Stimulated activated CD4-positive, alpha-beta T cell treated with anti-CD3 and anti-CD28 coated beads, TNF-alpha, amount 100 ng/mL, for 1 hour (primary cell): ENCODE measurements at places on chromosomes 11 and 22.

DNA sequence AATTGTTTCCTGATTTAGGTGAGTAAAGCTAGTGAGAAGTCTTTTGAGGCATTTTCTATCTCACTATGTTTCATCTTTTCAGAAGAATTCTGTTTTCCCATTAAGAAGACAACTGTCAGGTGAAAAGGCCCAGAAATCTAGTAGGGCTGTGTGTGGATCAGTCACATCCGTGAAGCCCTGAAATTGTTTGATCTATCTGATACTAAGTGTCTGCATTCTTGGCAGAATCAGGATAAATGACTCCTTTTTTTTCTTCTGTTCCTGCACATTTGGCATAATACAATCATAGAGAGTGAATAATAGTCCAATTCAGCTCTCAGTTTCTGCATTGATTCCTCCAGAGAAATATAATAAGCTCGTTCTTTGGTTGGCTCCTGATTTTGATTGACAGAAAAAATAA lies 208.3 kb downstream of the NAV2 start:
- DNase-seq, result no peak

GRCh38 chr11:122100037-122100755 lies 15.8 kb downstream of the BLID start:
- DNase-seq, result no peak

DNA sequence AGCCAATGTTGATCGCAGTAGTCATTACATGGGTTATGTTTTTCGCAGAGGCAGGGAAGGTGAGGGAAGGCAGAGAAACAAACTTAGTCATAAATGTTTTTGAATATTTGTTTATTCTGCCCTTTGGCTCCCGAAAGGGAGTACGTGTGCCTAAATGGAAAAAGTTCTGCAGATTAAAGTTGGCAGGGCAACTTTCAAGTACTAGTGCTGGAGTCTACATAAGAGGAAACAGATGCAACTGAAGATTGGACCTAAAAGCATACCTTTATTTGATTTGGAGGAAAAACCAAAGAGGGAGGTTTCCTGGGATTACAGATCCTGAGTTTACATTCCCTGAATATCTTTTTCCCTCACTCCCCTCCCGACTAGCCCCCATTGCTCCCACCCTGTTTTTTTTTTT lies 5.7 kb downstream of the HSD17B12 start:
- DNase-seq, result no peak

GRCh38 chr11:111633756-111634362 lies 31.6 kb downstream of the SIK2 start:
- no peak for DNase-seq

DNA sequence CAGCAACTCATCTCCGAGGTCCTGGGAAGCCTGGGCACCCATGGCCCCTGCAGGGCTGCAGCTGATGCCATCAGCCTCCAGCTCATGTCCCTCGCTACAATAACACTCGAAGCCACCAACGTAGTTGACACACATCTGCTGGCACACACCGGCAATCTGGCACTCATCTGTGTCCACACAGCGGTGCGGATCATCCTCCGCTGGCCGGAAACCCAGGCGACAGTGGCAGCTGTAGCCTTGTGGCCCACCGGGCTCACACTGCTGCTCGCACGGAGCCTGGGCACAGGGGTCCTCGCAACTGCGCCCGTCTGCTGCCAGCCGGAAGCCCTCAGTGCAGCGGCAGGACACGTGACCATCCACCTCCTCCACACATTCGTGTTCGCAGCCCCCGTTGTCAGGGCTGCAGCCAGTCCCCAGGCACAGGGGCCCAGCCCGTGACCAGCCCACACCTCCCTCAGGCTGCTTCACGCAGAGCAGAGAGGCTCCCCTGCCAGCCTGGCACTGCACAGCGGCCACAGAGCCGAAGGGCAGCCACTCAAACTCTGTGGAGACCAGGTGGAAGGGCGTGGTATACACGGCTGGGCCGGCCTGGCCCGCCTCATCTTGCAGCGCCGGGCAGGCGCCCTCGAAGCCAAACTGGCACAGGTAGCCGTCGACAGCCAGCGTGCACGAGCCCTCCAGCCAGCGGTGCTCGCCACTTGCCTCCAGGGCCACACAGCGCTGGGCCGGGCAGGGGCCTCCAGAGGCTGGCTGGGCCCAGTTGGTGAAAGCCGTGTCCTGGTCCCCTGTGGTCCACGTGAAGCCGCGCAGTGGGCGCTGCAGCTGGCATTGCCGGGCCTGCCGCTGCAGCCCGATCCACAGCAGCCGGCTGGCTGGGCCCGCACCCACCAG lies 678 bp downstream of the CD248 start:
- no peak for DNase-seq

DNA sequence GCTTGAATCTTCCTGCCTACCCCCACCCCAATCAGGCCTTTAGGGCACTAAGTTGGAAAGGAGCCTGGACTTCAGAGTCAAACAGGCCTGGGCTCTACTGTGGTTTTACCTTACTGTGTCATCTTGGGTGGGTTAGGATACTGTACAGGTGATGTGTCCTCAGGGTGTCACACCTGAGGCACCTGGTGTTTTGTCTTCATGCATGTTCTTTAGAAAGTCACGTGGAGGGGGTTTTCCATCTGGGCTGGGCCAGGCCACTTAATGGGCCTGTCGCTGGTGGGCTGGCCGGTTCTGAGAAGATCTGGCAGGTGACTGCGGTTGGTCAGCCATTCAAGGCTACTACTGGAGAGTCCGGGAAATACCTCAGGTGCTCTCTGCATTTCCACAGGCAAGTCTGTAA lies 92.6 kb downstream of the SWAP70 start:
- no peak for DNase-seq

DNA sequence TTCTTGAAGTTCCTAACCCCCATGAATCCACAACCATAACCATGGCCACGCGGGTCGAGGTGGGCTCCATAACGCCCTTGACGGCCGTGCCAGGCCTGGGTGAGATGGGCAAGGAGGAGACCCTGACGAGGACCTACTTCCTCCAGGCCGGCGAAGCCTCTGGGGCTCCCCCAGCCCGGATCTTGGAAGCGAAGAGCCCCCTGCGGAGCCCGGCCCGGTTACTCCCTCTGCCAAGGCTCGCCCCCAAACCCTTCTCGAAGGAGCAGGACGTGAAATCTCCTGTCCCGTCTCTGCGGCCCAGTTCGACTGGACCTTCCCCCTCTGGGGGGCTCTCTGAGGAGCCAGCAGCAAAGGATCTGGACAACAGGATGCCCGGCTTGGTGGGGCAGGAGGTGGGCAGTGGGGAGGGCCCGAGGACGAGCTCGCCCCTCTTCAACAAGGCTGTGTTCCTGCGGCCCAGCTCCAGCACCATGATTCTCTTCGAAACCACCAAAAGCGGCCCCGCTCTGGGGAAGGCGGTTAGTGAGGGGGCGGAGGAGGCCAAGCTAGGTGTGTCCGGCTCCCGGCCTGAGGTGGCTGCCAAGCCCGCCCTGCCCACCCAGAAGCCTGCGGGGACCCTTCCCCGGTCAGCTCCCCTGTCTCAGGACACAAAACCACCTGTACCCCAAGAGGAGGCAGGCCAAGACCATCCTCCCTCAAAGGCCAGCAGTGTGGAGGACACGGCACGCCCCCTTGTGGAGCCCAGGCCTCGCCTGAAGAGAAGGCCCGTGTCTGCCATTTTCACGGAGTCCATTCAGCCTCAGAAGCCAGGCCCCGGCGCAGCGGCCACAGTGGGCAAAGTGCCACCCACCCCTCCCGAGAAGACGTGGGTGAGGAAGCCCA lies 75.7 kb downstream of the KIAA1671 start:
- no peak for DNase-seq

- DNase-seq, result no peak
These were observed 42.9 kb upstream of the ARHGAP32 start for GRCh38 chr11:129234978-129235377.

GRCh38 chr11:107719557-107720302 lies 7.9 kb upstream of the SLN start:
- DNase-seq, result no peak
